ENCODE measurements at places on chromosomes 3 and 15.

DNA sequence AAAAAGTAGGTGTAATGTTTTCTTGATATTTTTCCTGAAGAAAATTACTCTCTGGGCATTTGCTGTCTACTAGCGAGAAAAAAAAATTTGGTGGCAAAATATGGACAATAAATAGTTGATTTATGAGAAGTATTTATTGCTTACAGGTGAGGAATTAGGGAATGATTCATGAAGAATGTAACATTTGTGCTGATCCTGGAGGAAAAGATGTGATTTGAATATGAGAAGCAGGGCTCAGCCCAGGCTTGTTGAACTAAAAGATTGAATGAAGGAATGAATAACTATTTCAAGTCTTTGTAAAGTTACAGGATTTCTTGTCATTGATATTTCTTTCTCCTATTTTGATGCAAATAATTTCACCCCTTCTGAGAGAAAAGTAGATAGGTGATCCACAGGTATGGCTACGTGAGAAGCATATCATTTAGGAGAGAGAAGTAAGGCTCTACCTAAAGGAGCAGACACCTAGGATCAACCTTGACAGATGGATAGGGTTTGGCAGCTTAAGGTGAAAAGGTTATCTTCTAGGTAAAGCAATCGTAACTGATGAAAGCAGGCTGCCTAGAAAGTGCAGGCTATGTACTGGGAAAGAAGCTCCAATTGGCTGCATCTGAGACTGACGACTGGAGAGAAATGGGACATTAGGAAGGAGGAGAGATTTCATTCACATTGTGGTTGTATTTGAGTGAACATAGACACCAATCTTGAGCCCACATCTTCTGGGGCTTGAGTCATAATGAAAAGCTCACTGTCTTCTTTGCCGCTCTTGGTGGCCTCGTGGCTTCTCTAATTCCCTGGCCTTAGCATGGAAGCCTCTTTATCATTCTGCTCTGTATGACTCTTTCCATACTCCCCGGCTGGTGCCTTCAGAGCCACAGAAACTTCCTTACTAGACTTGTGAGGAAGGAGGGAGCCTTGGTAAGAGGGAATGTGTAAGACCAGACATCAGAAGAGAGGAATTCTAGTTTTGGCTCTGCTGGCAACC, 106.5 kb downstream of the P3H2 start:
- DNase-seq: no peak

DNA sequence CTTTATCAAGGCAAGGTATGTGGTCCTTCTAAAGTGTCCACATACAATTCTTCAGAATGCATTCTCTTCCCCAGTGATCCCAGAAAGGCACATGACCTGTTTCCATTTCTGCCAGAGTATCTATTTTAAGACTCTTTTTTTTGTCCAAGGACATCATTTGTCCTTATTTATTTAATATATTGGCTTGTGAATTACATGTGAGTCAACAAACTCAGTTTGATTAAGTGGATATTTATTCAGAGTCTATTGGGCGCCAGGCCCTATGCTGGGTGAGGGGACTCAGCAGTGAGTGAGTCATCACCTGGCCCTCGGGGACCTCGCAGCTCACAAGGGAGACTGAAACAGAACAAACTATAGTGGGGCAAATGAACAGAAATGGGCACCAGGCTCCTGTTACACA, 136.8 kb downstream of the SNRK start:
- DNase-seq: peak; percentile 14

GRCh38 chr3:168548719-168549118, 453.0 kb upstream of the GOLIM4 start:
- DNase-seq: no peak

DNA sequence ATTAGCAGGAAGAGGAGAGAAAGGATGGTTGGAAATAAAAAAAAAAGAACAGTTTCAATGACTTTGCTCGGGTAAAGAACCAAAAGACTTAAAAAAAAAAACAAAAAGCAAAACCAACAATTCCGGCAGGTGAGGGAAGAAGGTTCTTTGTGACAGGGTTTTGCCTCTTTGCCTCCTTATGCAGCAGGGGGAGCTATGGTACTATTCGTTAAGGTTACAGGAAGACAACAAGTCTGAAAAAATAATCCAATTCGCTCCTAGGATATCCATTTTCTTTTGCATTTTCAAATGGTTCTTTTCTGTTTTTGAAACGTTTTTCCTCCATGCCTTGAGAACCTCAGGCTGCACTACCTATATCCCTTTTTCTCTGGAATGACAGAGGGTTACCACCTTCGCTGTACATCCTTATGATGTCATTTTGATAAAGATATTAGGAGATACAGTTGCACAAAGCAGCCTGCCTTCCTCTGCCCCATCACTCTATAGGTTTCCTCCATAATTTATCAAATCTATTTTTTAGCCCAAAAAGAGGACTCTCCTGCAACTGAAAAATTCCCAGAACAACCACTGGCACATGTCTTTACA, 55.0 kb downstream of the CFAP20DC start:
- DNase-seq: peak; percentile 60

DNA sequence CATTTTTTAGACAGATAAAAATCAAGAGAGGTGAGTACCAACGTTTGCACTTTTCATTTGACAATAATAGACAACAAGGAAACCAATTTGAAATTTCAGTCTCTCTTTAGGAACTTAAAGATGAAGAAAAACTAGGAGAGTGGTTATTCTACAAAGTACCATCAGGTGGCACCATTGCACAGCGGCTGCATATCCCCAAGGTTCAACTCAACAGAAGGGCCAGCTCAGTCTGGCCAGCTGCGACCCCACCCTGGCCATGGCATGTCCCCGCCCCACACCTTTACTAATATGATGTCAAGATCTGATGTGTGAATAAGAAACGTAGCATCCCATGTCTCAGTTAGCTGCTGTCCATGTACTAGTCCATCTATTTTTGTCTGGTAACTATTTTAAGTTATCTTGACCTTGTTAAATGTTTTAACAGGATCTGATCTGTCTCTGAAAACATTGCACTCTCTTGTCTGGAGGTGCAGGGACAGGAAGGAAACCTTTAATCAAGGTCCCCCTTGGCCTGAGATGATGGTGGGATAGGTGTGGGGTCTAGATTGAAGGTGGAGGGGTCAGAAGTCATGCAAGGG, 35.5 kb upstream of the CGNL1 start:
- peak; percentile 69 for DNase-seq

- peak; percentile 66 for DNase-seq
These were observed 69.8 kb upstream of the BFSP2 start for GRCh38 chr3:133330065-133330464.

GRCh38 chr3:46067401-46067800, 40.1 kb upstream of the XCR1 start:
- DNase-seq: no peak

DNA sequence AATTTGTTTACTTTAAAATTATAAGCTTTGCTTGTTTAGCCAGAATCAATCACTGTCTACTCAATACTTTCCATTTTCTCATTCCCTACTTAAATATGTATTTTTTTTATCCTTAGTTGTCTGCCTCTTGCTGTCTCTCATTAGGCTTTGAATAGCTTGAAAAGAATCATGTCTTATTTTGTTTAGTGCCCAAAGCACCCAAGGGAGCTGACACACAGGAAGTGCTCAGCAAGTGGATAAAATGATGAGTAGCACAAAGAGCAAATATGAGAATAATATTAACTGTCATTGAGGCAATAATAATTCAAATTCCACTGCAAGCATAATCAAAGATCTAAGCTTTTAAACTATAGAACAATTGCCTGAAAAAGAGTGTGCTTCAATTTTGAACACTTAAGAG, 19.0 kb upstream of the IL1RAP start:
- DNase-seq: no peak

DNA sequence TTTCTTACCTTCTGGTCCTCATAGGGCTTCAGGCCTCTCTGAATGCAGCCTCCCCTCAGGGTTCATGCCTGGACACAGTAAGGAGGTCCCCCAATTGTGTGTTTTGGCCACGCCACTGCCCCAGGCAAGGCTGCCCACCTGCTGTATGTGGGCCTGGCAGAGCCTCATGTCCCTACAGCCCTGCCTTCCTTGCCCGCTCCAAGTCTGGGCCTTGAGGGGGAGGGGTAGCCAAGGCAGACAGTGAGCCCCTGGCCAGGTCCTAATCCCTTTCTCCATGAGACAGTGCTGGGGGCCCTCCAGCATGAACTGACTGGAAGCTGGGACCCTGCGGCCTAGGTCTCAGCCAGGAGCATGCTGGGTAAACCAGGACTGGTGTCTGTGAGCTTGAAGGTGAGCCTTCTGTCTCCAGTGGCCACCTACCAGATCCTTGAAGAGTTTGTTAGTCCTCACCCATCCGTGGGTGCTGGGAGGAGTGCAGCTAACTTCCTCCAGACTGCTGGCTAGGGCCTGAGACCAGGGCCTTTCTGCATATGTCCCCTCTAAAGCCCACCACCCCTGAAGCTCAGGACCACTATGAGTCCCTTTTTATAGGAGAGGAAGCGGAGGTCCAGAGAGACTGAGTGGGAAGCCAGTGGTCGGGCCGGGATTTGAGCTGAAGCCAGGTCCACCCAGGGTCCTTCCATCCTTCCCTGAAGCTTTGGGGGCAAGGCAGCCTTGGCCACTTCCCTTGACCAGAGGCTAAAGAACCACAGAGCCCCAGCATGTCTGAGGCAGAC, 8.7 kb downstream of the ZBTB47 start:
- DNase-seq: no peak

Measured in DMS53 (cell line).